CD14-positive monocyte (primary cell): ENCODE measurements at places on chromosomes 4 and X.
A peak's percentile ranks its signal among the peaks of the same experiment; 100 is the strongest.

DNA sequence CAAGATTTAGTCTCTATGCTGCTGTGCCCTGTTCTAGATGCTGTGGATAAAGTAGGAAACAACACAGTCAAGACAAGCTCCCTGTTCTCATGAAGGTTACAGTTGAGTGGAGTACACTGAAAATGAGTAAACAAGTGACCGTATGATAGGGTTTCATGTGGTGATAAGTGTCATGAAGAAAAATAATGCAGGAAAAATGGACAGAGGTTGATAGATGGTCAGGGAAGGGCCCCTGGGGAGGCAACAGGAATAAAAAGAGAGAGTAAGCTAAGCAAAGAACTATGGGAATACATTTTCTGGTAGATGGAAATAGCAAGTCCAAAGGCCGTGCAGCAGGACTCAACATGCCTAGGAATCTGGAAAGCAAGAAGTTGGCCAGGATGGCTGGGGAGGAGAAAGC is 394.0 kb downstream of the DTHD1 start:
- no peak for DNase-seq

DNA sequence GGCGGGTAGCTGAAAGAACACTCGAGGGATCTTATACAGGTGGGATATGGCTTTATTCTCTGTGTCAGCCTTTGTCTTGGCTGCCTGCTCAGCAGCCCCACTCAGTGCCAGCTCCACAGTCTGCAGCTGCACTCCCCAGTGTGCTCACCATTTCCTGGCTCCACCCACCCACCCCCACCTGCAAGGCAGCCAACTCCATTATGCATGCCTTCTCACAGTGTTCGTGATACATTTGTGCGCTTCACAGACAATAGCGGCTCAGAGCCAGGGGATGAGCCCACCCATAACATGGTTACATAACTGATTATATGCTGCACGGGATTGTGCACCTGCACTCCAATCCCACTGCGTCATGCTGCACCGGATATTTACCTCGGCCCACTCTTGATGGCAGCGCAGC is 8.8 kb upstream of the TMEM128 start:
- no peak for DNase-seq

GRCh38 chrX:100979881-100980607 is 10.5 kb downstream of the ARL13A start:
- DNase-seq, result no peak

GRCh38 chr4:128916832-128917231 is 107.3 kb downstream of the JADE1 start:
- DNase-seq, result peak; percentile 90

GRCh38 chr4:4492161-4492847 is 49.5 kb downstream of the STX18 start:
- DNase-seq, result no peak

GRCh38 chrX:129634541-129634940 is 20.2 kb downstream of the APLN start:
- no peak for DNase-seq

- no peak for DNase-seq
Measured at GRCh38 chr4:128566693-128567092, 242.8 kb upstream of the JADE1 start.

DNA sequence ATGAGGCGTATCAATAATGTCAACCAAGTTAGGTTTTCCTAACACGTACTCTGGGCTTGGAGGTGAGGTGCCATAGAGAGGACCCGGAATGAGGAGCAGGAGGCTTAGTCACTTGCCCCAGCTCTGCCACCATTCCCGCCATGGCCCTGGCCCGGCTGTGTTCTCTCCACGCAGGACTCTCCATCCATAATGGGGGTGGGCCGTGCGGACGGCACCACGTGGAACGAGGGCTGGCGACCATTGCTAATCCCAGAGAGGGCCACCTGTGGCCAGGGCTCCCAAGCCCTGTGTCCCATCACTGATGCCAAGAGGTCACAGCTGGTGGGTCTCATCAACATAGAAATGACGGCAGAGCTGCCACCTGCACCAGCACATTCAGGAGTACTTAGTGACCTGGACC is 76.4 kb downstream of the JAKMIP1 start:
- DNase-seq, result no peak
